ENCODE measurements at places on chromosomes 6 and 20.

- DNase-seq = no peak
These were observed 94.1 kb downstream of the LRRC1 start for GRCh38 chr6:53888931-53889330.

GRCh38 chr20:7893014-7893730 is 47.1 kb downstream of the HAO1 start:
- DNase-seq = no peak

DNA sequence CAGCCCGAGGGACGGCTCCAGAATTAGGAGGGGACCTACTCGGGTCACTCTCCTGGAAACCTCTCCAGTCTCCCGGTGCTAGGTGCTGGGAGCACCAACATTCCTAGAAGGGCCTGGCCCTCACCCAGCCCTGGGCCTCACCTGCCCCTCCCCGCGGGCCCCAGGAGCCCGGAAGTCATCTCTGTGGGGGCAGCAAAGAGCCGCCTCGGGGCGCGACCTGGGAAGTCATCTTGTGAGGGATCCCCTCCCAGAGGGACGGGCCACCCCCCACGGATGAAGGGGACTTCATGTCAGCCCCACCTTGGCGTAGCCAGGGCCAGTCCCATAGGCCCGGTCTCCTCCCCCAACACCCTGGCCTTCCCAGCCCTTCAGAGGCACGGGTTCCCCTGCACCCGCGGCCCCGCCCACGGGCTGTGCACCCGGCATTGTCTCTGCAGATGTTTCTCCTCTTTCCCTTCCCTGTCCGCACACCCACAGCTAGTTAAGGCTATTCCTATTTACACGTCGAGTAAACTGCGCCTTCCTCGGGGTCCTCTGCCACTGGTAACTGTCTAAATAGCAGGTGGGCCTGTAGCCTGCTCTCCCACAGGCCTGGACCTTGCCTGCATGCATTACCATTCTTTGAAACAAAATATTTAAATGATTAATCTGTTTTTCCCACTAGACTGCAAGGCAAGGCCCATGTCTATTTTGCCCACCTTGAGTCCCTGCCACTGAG is 896 bp upstream of the RNASET2 start:
- peak; percentile 74 for DNase-seq

DNA sequence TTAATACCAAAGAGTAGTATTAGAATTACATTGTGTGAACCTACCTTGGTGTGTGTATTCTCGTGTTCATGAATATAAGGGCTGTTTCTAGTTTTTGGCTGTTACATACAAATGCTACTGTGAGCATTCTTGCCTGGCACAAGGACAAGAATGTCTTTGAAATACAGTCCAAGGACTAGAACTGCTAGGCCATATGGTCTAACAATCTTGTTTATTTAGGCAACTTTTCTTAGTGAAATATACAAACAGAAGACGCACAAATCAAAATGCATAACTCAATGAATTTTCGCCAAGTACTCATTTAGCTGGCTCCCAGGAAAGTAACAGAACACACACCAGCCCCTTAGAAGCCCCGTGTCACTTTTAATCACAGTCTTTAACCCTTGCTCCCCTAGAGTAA is 28.5 kb downstream of the KDM1B start:
- DNase-seq = no peak

DNA sequence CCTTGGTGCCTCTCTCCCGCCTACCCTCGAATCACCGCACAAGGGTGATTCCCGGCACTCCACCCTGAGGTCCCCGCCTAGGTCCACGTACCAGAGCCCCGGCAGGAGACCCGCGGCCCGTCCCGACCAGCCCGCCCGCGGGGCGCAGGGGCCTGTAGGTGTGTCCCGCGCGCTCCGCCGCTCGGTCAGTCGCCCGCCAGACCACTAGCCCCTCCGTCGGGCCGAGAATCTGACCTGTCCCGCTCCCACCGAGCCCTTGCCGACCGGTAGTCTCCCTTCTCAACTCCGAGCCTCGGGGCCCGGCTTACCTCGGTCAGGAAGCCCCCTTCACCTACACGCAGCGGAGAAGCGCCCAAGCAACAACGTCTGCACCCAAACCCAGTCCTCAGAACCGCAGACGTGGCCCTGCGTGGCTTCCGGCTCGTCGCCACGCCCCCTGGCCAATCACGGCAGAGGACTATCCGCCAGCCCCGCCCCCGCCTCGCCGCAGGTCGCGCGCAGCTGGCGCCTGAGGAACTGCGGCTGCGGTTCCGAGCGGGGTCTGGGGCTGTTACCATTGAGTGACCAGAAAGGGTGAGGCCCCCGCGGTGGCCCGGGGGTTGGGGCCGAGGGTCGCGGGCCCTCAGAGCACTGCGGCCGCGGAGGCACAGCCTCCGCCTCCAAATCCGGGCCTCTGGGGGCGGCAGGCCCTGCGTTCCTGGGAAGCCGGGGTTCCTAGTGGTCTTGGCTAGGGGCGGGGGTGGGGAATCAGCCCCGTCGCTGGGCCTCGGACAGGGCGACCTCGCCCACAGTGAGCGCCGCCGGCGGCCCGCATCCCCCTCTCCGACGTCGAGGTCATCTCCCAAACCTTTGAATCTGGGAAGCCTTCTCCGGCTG is at the start of the genes PGM3 and RWDD2A:
PGM3 (minus strand) TSS at position 395 of the 876 bp plus-strand sequence. CDS start 2,253 bp downstream, outside the sequence.
RWDD2A (plus strand) TSS at position 487 of the 876 bp plus-strand sequence. CDS start 1,095 bp downstream, outside the sequence.
- DNase-seq = peak; percentile 94

DNA sequence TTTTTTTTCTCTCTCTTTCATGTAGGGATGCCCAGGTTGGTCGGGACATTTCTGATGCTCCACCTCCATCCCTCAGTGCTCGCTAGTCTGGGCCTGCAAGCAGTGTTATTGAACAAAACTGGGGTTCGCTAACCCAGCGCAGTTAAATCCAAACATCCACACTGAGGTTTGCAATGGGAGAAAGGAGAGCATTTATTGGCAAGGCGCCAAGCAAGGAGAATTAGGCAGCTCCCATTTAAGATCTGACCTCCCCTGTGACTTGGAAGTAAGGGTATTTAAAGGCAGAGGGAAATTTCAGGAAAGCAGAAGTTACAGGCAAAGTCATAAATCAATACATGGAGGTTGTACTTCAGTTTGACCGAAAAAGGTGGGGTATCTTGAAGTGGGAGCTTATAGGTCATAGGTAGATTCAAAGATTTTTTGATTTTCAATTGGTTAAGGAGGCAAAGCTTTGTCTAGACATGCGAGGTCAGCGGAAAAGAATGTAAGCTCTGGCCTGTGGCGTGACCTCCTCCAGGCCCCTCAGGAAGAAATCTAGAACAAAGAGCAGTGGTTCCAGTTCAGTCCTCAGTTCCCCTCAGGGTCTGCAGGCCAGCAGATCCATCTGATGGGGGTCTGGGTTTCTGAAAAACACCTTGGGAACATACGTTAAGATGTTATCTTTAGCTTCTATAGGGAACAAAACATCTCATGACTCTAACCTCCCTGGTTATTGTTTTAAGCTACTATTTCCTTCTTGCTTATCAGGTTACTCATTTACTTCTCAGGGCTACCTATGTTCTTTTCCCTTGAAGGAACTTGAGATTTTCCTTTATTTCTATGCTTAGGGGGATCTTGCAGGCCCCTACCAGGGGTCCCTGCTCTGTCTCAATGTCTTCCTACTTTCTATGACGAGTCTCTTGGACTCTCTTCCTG is 66.0 kb upstream of the KIF16B start:
- no peak for DNase-seq

DNA sequence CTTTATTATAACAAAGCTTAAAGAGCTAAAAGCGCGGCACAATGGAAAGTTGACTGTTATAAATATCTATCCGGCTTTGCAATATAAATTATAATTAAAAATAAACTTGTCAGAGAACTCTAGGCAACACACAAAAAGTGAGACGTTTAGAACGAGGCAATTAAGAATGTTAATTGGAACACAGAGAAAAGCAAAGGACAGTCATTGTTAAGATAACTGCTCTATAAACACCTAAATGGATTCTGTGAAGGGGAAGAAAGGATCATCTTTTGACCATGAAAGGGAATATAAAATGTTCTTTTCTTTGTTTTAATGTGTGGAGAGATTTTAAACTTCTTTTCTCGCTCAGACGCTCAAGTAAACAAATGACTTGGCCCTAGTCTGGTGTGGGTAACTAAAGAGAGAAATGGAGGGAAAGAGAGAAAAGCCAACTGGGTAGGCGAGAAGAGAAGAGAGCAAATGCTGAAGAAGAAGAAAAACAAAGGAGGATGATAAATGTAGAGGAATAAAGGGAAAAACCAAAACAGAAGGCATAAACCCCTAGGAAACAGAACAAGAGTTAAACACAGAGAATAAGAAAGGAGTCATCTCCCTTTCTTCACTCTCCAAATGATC is 9.3 kb upstream of the SALL4 start:
- DNase-seq = no peak

DNA sequence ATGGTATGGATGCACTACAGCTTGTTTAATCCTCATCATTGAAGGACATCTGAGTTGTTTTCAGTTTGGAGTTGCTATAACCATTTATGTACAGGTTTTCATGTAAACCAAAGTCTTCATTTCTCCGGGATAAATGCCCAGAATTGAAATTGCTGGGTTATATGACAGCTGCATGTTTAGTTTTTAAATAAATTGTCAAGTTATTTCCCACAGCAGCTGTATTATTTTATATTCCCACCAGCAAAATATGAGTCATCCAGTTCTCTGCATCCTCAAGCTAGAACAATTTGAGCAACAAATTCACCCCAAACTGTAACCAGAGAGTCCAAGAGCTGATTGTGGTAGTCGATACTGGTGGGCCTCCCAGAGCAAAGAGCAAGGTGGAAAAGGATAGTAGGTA is 161.0 kb upstream of the PRND start:
- no peak for DNase-seq

DNA sequence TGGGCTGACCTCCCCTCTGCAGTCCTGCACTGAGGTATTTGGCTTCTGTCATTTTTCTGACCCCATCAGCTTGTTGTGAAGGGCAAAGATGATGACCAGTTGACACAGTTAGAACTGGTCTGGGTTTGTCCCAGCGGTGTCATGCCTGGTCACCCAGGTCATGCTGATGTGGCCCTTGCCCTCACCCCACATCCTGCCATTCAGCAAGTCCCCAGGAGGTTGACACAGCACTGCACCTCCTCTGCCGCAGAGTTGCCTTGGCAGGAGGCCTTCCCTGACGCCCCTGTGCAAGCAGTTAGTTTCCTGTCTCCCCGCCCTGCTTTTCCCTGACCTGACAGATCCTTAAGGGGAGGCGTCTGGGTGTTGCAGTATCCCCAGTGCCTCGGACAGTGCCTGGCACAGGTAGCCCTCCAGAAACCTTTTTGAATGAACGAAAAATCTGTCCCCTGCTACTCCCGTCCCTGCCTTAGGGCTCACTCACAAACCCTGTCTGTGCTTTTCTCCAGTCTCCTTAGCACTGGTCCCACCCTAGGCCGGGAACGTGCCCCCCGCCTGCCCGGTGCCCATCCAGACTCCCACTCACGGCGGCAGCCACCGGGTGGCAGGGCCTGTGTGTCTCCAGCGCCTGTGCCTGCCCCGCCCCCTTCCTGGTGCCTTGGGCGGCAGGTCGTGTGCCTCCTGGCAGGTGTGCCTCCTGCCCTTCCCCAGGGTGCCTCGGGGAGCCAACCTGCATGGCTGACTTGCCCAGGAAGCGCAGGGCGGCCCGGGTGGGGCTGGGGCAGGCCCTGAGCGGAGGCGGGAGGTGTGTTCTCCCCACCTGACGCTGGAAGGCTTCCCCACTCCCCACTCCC is 146.3 kb upstream of the RNF24 start:
- DNase-seq = no peak

GRCh38 chr20:1491860-1492642 is 831 bp upstream of the SIRPB2 start:
- DNase-seq = no peak

GRCh38 chr6:91824331-91824730 is 1237.5 kb upstream of the MAP3K7 start:
- DNase-seq = no peak

GRCh38 chr20:40565001-40565681 is 123.9 kb downstream of the MAFB start:
- DNase-seq = no peak

- no peak for DNase-seq
These were observed 177.6 kb downstream of the SASH1 start for GRCh38 chr6:148520109-148520841.

GRCh38 chr20:47857187-47857568 is 71.9 kb upstream of the SULF2 start:
- DNase-seq = no peak

DNA sequence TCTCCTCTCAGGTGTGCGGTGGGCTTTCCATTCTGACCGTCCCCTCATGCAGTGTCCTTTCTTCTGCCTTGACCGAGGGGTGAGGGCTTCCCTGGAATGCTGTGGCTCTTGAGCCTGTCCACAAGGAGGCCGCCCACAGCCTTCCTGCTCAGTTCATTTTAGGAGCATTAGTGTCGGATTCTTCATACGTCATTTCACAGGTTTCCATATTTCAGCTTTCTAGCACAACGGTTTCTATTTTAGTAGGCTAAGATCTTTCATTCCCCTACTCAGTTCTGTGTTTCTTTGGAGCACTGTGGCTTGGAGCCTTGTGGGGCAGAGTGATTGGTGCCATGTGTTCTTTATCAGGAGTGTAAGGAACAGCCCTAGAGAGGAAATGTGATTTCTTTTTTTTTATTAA is 5.5 kb downstream of the PPP1R3G start:
- DNase-seq = no peak

GRCh38 chr6:143513410-143513809 is 1.9 kb upstream of the FUCA2 start:
- DNase-seq = no peak

- DNase-seq = no peak
These were observed 35.6 kb downstream of the CNKSR3 start for GRCh38 chr6:154474648-154475428.

DNA sequence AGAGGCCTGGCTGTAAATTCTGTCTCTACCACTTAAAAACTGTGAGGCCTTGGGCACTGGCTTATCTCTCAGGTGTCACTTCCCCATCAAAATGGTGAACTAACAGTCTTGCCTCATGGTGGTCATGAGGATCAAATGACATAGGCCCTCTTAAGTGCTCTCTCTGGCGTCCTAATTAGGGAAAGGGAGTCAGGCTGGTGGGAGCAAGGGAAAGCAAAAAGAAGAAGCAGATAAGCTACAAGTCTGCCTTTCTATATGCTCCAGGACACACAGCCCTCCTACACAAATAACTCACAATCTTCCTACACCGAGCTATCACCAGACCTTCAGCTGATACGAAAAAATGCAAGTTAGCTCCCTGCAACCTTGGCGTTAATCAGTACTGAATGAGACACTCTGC is 19.5 kb upstream of the SLC22A16 start:
- DNase-seq = no peak

Data from suprapubic skin (tissue), 4 donors.